ENCODE measurements at places on chromosomes 7 and 10. TPM values are rescaled to one million over a fixed set of nuclear protein-coding genes. Genes with fewer than 3 reads are reported as not detected.

- H3K27ac ChIP-seq: no peak overlapping the region
- H3K4me3 ChIP-seq: no peak overlapping the region
- H3K4me1 ChIP-seq: peaks cover 23% of the 10 kb centered on the region
- H3K36me3 ChIP-seq: no peaks in the 10 kb centered on the region
- no peak for DNase-seq
Observed at GRCh38 chr10:34504534-34504933, 310.6 kb downstream of the PARD3 start.

SPDYE3 gene
- total RNA-seq: not detected

- no peaks in the 10 kb centered on the region for H3K27me3 ChIP-seq
- H3K27ac ChIP-seq: no peak overlapping the region
- H3K4me3 ChIP-seq: no peak overlapping the region
- DNase-seq: no peak
Observed at GRCh38 chr10:42961796-42962109, 115.1 kb upstream of the RET start.

CAV2 gene
- total RNA-seq: 44.3 TPM

GRCh38 chr7:37982423-37982822 is 62.0 kb downstream of the EPDR1 start:
- H3K27ac ChIP-seq: no peak overlapping the region
- no peaks in the 10 kb centered on the region for H3K36me3 ChIP-seq
- no peaks in the 10 kb centered on the region for H3K27me3 ChIP-seq
- H3K4me3 ChIP-seq: no peak overlapping the region
- no peak for DNase-seq

DNA sequence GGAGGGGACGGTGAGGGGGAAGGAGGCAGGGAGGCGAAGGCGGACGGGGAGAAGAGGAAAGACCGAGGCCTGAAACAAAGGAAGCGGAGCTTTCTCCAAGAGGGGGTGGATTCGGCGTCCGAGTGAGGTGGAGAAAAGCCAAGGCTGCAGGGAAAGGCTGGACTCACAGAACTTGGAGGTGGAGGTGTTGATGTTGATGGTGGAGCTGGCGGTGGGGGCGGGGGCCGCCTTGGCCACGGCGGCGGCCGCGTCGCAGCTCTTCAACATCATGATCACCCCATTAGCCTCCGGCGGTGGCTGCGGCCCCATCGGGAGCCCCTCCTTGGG is 578 bp downstream of the CACUL1 start:
- H3K4me1 ChIP-seq: no peaks in the 10 kb centered on the region
- peak; percentile 72 for DNase-seq
- H3K36me3 ChIP-seq: no peaks in the 10 kb centered on the region

- no peaks in the 10 kb centered on the region for H3K4me1 ChIP-seq
- DNase-seq: no peak
- H3K4me3 ChIP-seq: no peak overlapping the region
- H3K27me3 ChIP-seq: no peaks in the 10 kb centered on the region
Observed at GRCh38 chr10:112698133-112698817, 251.3 kb downstream of the VTI1A start.

GNAI1 gene
- 16.8 TPM for total RNA-seq

DNA sequence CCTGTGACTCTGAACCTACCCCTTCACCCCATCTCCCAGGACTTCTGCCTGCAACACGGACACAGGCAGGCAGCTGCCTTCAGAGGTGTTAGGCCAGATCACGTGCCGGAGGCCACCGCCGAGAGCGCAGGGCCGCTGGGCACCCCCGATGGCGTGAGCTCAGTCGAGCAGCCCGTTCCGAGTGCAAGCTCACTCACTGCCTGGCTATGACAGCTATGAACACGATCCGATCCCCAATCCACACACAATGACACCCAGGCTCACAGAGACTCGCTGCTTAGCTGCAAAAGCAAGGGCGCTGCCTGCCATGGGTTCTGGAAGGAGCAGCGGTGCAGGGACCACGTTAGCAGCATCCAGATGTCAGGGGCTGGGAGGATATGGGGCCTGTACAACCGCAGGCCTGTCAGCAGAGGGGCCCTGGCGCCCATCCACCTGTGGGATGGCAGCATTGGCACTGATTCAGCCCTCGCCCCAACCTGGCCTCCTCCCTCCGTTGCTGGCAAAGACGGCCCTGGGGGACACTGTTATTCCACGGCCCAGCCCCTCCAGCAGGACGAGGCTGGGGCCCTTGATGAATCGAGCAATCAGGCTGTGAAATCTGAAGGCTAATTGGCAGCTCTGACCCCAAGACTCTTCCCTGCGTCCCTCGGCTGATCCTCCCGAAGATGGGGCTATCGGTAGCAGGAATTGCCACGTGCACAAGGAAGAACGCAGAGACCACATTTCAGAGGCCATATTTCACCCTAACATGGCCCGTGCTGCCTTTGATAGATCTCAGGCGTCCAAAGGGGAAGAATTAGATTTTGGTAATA is 230.1 kb downstream of the ELFN1 start:
- H3K4me1 ChIP-seq: no peaks in the 10 kb centered on the region
- no peaks in the 10 kb centered on the region for H3K36me3 ChIP-seq
- no peak overlapping the region for H3K27ac ChIP-seq
- peak; percentile 51 for DNase-seq
- H3K27me3 ChIP-seq: no peaks in the 10 kb centered on the region

DNA sequence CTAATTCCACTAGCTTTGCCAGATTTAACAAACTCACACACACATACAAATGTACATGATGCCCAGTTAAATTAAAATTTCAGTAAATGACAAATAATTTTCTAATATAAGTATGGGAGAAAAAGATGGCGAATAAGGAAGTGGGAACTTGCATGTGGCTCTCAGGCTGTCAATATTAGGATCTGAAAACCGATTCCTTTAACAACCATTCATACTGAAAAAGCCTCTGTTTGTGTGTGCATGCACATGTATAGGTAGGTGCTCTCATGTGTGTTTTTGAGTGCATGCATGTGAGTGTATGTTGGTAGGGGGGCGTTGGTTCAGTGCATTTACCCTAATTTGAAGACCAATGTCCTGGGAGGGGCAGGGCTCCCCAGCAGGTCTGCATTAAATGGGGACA is 125.3 kb downstream of the HTR7 start:
- no peak overlapping the region for H3K4me3 ChIP-seq
- no peak for DNase-seq
- H3K4me1 ChIP-seq: no peaks in the 10 kb centered on the region
- H3K36me3 ChIP-seq: no peaks in the 10 kb centered on the region
- H3K27me3 ChIP-seq: no peaks in the 10 kb centered on the region
- no peak overlapping the region for H3K27ac ChIP-seq

- H3K36me3 ChIP-seq: no peaks in the 10 kb centered on the region
- H3K27ac ChIP-seq: no peak overlapping the region
- H3K4me1 ChIP-seq: no peaks in the 10 kb centered on the region
- peak overlapping the region; percentile 0 for H3K4me3 ChIP-seq
- H3K27me3 ChIP-seq: no peaks in the 10 kb centered on the region
Observed at GRCh38 chr10:30219971-30220751, 128.9 kb downstream of the MTPAP start.

GRCh38 chr7:98418636-98419315 is 17.9 kb upstream of the BAIAP2L1 start:
- no peaks in the 10 kb centered on the region for H3K36me3 ChIP-seq
- DNase-seq: peak; percentile 95
- no peaks in the 10 kb centered on the region for H3K27me3 ChIP-seq
- peak overlapping the region; percentile 85 for H3K27ac ChIP-seq
- peaks cover 33% of the 10 kb centered on the region for H3K4me1 ChIP-seq
- H3K4me3 ChIP-seq: peak overlapping the region; percentile 47

DNA sequence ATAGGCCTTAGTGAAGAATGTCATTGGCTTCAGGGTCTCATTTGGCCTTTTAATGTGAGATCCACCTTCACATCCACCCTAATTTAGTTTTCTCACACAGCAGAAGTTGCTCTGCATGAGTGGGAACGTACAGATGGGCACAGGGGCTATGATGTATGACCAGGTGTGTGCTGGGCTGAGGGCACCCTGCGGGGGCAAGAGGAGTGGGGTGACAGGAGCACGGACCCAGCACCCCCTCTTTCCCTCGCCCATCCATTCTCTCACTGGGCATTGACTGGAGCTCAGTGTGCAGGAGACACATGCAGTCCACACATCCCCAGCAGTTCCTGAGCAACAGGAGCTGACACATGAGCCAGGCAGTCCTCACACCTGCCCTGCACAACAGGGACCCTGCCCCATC is 95.1 kb upstream of the PPP2R2D start:
- no peak overlapping the region for H3K27ac ChIP-seq
- no peaks in the 10 kb centered on the region for H3K36me3 ChIP-seq
- no peaks in the 10 kb centered on the region for H3K27me3 ChIP-seq
- DNase-seq: peak; percentile 25
- no peak overlapping the region for H3K4me3 ChIP-seq

STAG3 gene
- total RNA-seq: 5.2 TPM

GRCh38 chr7:121544726-121545125 is 148.6 kb upstream of the FAM3C start:
- DNase-seq: no peak
- H3K4me3 ChIP-seq: no peak overlapping the region
- H3K27ac ChIP-seq: no peak overlapping the region

DNA sequence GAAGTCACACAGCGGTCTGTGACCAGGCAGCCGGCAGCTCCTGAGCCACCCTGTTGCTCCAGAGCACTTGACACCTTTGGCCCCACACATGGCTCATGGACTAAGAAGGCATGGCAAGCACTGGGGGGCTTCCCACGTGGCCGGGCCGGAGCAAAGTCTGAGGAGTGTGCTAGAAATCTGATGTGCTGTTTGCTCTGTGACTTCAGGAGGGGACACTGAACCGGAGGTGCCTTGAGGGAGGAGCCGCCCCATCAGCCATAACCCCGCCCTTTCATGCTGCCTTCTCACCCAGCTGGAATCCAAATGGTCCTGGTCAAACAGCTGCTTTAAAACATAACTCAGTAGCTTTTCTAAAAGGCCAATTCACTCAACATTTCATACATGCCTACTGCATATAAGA is 33.5 kb downstream of the PROSER2 start:
- no peak overlapping the region for H3K4me3 ChIP-seq
- H3K27me3 ChIP-seq: no peaks in the 10 kb centered on the region
- peaks cover 4% of the 10 kb centered on the region for H3K36me3 ChIP-seq
- DNase-seq: no peak
- H3K27ac ChIP-seq: no peak overlapping the region

GRCh38 chr7:79317728-79318127 is 135.7 kb downstream of the MAGI2 start:
- no peaks in the 10 kb centered on the region for H3K36me3 ChIP-seq
- H3K27ac ChIP-seq: no peak overlapping the region
- H3K27me3 ChIP-seq: no peaks in the 10 kb centered on the region
- H3K4me1 ChIP-seq: peaks cover 10% of the 10 kb centered on the region
